ENCODE measurements at places on chromosomes 16 and 17.

DNA sequence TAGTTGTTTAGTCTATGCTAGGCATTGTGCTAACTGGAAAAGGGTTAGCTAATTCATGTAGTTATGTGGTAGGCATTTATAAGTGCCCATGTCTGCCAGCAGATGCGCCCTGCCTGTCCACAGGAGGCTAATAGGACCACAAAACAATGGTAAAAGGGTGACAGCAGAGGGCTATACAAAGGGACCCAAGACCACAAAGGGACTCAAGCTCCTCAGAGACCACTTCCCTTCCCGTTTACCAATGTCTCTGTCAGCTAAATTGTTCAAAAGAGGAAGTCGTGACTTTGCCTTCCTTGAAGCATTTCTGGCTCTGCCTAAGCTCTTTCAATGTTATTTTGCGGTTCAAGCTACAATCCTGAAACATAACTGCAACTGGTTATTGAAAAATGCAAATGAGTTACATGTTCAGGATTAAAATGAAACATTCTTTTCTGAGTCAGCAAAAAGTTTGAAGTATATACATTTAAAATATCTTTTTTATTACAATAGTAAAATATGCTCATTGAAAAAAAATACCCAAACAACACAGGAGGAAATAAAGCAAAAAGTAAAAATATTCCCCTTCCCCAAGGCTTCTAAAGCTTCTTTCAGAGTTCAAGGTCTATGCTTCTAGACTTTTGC is 149.2 kb downstream of the MAF start:
- DNase-seq: no peak

DNA sequence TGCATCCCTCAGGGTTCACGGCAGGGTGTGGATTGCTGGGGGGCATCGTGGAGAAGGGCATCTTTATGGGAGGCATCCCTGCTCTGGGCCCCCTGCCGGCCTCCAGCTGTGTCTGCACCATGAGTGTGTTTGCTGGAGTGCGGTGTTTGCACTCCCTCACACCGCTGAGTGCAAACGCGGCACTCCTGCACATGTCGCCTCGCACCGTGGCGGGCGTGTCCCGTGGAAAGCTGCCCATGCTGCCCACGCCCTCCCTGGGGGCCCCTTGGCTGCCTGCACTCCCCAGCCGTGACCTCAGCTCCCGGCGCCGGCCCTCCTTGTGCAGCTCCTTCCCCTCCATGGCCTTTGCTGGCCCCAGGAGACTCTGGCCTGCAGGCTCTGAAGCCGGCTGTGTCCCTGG is 74.6 kb upstream of the ZNF750 start:
- DNase-seq: no peak

- no peak for DNase-seq
These were observed 19.9 kb downstream of the ARL4D start for GRCh38 chr17:43418441-43419374.

- no peak for DNase-seq
These were observed 18.0 kb downstream of the CA5A start for GRCh38 chr16:87918338-87918737.

- DNase-seq: no peak
These were observed 8.8 kb downstream of the TENT4B start for GRCh38 chr16:50161950-50162349.

- no peak for DNase-seq
These were observed 1.3 kb downstream of the PLK1 start for GRCh38 chr16:23679986-23680336.

DNA sequence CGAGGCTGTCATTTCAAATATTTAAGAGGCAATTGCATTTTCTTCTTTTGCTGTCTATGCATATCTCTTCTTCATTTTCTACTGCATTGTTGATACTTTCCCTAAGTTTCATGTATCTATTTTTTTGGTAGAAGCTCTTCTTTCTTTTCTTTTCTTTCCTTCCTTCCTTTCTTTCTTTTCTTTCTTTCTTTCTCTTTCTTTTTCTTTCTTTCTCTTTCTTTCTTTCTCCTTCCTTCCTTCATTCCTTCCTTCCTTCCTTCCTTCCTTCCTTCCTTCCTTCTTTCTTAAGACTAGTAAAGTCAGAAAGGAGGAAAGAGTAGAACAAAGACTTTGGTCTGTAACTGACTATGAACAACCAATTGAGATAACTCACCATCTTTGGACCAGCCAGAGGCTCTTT is 33.9 kb downstream of the MRC2 start:
- no peak for DNase-seq

GRCh38 chr17:50027172-50027880 is 28.6 kb upstream of the ITGA3 start:
- no peak for DNase-seq

DNA sequence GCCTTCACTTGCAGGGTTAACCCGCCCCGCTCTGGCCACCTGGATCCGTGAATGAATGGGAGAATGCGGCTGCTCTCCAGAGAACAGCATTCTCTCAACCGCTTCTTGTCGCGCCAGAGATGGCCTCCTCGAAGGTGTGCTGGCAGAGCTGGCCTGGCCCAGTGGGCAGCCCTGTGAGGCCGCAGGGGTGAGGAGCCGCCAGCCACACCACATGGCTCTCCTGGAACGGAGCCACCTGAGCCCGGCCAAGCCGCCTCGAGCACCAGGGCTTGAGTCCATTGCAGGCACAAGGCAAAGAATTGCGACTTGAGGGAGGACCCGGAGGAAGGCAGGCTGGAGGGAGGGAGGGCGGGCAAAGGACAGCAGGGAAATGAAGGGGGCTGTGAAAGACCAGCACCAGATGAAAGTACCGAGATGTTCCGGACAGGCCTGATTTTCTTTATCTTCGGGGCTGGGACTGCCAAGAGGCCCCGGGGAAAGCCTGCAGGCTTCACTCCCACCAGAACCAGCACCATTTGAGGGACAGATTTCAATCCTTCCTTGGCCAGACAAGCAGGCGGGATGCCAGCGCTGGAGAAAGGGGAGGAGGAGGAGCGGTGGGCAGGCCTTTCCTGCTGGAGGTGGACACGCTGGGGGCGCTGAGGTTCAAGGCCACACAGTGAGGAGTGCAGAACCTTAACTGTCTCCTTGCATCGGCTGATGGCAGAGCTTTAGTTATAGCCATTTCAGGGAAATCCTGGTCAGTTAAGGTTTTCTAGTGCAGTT is 69.4 kb downstream of the MRC2 start:
- no peak for DNase-seq

GRCh38 chr17:67238991-67239390 is 6.0 kb downstream of the HELZ start:
- no peak for DNase-seq

GRCh38 chr16:88007321-88007731 is 56.1 kb downstream of the BANP start:
- no peak for DNase-seq

DNA sequence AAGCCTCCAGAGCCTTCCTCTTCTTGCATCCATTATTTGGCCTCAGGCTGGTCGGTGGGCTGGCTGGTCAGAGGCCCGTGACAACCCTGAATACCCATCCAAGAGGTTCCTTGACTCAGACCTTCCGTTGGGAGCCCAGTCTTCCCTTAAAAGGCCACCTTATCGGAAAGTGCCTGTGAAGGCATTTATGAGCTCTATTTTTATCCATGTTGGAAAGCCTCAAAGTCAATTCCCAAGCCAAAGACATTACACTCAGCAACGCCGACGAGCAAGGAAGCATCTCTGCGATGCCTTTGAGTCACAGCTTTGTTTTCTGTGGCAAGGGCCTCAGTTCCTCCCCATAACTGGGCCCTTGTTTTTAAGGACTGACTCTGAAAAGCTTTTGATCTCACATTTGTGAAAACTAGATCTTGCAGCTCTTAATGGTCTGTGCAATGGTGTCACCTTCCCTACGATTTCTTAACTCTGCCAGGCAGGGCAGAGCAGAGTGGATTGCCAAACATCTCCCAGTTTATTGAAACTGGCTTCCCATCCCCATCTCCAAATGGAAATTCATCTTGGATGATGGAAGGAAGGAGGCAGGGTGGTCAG is 13.3 kb upstream of the SPOP start:
- DNase-seq: no peak

GRCh38 chr16:66406534-66407221 is 20.4 kb upstream of the BEAN1 start:
- DNase-seq: peak; percentile 85

DNA sequence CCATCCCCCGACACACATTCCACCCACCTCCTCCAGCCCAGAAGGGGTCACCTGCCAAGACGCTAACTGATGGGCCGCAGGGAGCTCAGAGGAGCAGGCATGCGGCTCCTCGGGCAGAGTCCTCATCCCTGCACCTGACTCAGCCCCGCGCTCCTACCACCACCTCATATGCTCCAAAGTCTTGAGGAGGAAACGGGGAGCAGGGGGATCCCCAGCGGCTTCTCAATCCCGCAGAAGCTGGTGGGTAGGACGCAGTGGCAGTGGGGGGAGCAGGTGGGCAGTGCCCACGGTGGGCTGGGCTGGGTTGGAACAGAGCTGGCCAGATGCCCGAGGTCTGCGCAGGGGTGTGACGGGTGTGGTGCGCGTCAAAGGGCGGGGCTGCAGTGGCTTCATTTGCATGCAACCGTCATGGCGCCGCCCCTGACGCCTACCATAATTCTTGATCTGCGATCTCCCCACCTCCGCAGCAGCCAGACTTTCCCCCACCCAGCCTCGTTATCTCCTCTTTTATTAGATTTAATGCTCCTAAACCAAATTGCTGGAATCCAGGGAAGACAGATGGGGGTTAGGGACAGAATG is 39.0 kb upstream of the EMP2 start:
- DNase-seq: no peak

- DNase-seq: no peak
These were observed 212.8 kb upstream of the ELAC2 start for GRCh38 chr17:13230350-13231264.

DNA sequence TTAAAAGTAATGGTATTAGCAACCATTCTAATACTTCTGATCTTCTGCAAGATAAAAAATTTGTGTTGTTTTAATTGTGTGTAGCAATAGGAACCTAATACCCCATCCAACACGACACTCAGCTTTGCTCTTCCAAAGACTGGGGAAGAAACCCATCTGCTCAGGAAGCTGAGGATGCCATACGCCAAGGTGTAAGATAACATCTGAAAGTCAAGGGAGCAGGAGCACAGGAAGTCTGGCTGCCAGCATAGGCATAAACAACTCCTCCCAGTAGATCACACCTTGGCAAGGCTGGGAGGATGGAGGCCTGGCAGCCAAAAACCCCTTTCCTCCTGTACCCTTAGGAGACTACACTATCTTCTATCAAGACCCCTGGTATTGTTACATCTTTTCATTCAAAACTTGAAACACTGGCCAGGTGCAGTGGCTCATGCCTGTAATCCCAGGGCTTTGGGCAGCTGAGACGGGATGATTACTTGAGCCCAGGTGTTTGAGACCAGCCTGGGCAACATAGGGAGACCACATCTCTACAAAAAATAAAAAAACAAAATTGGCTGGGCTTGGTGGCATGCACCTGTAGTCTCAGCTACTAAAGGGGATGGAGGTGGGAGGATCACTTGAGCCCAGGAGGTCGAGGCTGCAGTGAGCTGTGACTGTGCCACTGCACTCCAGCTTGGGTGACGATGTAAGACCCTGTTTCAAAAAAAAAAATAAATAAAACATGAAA is 5.7 kb upstream of the SPHK1 start:
- DNase-seq: no peak

DNA sequence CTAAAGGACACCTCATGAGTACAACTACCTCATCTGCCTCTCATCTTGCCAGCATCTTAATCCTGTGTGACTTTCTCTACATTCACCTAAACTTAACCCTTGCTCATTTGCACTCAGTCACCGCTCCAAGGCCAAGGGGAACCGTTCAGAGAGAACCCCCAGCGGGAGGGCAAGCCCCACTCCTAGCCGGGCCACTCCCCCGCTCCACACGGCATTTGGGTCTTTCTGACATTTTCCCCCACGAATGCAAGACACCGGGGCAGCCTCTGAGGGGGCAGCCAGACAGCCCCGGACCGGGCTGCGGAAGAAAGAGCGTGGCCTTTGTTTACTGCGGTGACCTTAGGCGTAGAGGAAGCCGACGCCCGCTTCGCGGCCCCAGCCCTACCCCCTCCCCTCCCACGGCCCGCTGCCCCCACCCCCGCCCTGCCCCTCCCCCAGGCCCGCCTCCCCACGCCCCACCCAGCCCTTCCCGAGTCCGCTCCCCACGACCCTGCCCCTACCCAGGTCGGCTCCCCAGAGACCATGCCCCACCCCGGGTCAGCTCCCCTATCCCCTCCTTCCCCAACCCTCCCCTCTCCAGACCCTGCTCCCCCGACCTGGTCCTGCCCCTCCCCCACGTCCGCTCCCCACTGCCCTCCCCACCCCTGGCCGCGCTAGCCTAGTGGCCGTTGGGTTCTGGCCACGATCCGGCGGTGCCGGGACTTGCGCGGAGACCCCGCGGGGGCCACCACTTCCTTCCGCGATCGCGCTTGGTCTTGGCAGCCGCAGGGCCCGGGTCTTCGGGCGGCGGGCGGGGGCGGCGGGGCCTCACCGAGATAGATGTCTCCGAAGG is 789 bp downstream of the CSNK1D start:
- DNase-seq: no peak

- DNase-seq: no peak
These were observed 18.4 kb downstream of the ABCA9 start for GRCh38 chr17:69042308-69042707.

DNA sequence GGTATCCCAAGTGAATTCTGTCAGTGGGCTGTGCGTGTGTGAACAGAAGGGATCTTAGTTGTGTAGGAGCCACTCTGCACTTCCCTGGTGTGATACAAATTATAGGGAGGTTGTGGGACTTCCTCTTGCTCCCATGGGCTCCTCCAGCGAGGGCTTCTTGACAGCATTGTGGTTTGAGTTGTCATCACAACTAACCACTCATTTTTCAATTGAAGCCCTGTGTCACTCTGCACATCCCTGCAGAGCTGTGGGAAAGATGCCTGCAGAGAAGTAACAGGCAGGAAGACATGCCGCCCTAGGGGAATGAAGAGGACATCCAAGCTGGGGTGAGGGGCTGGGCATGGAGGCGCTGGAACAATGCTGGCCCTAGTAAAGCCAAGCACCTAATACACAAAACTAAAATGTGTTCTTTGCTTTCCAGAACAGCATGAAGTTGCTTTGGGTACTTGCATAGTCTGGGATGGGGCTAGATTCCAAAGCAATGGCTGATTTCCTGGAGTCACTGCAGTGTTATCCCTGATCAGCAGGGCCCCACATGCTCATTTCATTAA is 692.5 kb downstream of the TOX3 start:
- no peak for DNase-seq

- no peak for DNase-seq
These were observed 5.5 kb upstream of the CDIPT start for GRCh38 chr16:29868396-29869009.
